D341Med (cell line): ENCODE measurements at places on chromosomes 2 and 18.

DNA sequence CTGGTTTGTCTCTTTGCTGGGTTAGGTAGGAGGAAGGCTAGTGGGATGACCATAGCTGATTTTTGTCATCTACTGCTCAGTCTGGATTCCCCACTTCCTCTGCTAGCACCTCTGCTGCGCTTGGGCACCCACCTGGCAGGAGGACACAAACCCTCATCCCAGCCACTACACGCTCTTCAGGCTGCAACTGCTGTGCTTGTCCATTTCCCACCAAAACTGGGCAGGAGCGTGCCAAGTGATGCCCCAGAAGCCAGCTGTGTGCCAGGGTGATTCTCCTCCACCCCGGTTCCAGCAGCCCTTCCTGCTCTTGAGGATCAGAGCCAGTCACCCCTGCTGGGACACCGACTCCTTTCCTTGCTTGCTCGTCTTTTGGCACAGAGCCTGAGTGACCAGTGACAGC, 15.7 kb upstream of the PER2 start:
- DNase-seq = no peak

DNA sequence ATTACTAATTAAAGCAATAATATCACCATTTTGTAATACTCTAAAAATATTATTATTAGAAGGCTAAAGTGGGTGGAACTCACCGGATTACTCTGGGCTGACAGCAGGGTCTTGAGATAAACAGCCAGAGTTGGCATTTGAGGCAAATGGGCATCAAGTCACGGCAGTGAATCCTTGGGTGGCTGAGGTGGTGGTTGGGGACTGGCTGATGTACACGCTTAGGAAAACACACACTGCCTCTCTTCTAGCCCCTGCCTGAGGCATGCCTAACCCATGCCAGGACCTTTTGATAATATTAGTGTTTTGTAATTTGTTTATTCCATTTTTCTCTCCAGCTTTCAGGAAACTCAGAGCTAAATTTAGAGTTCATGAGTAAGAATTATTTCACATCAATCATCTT, 76.8 kb downstream of the ACKR3 start:
- DNase-seq = no peak

GRCh38 chr2:210086292-210086691, 83.9 kb downstream of the RPE start:
- no peak for DNase-seq

DNA sequence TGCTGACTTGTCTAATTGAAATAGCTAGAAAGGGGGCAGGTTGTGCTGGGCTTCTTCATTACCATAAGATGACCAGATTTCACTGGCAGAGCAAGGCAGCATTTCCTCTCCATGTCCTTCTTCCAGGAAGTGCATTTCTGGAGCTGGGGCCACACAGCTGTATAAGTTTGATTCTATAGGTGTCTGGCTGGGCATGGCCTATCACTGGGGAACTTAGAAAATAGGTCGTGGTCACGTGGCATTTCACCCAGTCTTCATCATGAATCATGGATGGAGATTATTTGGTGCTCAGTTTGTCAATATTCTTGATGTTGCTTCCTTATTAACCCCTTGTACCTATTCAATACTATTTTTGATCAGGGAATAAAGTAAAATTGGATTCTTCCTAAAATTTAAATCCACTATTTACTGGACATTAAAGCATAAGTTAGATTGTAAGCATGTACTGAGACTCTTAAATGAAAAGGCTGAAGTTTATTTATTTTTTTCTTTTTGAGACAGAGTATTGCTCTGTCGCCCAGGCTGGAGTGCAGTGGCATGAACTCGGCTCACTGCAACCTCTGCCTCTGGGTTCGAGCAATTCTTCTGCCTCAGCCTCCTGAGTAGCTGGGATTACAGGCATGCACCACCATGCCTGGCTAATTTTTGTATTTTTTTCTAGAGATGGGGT, 49.5 kb upstream of the TMEM87B start:
- no peak for DNase-seq

DNA sequence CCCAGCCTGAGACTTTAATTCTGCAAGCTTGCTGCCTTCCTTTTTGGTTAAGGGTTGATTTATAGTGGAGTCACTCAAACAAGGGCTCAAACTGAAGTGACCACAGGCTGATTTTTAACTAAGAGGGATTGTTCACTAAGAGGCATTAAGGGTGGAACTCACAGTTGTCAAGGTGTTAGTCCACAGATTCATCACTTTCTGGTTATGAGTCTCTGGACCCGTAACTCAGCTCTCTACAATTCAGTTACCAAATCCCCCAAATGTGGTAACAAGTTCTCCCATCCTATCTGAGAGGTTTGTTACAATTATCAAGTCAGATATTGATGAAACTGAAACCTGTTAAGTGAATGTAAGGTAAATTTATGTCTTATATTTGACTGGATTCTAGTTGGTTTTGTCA, 185.9 kb upstream of the KLHL14 start:
- no peak for DNase-seq

- no peak for DNase-seq
Measured at GRCh38 chr2:143792602-143793001, 663.4 kb downstream of the ARHGAP15 start.

DNA sequence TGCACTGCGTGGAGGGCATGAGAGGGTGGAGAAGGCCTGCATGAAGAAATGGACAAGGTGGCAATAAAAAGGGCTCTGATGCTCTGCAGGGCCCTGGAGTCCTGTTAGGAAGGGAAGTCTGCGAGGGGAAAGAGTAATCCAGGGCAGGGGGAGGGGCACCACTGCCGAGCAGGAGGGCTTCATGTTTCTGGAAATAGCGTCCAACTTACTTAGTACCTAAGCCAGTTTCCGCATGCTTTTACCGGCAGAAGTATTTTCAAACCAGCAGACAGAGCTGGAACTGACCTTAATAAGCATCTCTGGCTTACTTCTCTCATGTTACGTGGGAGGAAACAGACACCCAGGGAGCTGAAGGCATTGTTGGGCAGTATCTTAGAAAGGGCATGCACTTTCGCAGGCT, 156.7 kb downstream of the GALNT14 start:
- no peak for DNase-seq

DNA sequence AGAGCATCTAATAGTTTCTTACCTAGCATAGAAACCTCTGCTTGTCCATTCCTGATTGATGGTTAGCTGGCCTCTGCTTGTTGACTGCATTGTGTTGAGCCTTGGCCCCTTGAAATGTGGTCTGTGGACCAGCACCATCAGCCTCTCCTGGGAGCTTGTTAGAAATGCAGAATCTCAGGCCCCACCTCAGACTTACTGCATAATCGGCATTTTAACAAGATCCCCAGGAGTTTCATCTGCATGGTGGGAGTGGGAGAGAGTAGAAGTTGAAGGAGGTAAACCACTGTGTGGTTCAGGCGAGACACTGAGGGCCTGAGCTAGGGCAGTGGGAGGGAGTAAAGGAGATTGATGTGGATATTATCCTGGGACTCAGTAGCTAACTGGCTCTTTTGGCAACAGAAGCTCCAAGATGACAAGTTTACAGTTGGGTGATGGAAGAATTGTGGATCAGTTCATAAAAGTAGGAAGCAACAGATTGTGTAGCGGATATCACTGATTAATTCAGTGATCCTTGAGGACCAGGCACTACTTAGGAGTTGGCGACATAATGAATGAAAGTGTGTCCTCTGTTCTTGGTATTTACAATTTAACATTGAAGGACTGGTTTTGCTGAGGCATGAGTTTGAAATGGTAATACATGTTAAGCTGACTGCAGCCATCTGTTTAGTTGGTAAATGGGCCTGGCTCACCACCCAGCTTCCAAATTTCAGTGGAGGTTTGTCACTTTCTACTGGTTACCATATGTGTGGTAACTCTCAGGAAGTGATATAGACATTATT, 20.9 kb downstream of the PHLPP1 start:
- DNase-seq = no peak

GRCh38 chr2:31075941-31076590, 62.2 kb downstream of the GALNT14 start:
- no peak for DNase-seq

DNA sequence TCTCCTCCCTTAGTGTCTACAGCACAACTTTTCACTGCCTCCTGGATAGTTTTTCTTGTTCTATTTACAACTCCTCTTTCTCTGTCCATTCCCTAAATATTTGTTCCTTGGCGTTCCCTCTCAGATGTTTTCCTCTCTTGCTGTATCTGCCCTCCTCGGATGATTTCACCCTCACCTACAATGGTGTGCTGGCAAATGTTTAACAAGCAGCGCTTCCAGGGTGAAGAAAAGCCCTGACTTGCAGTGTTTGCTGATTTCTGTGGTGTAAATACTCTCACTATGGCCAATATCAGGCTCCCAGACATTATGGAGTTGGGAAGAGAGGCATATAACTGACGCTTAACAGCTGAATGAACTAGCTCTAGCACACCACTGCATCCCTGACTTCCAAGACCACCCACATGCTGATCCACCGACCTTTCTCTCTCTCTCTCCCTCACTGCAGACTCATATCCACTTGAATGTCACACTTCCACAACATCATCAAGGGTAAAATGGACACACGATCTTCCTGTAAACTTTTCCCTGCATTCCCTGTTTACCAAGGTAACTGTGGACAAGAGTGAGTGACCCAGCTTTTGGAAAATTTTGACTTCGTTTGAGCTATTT, 31.5 kb upstream of the SPTBN1 start:
- no peak for DNase-seq

GRCh38 chr2:7045601-7046590, 128.7 kb downstream of the RNF144A start:
- DNase-seq = no peak

- DNase-seq = no peak
Measured at GRCh38 chr18:76412010-76412817, 82.8 kb downstream of the ZNF516 start.

DNA sequence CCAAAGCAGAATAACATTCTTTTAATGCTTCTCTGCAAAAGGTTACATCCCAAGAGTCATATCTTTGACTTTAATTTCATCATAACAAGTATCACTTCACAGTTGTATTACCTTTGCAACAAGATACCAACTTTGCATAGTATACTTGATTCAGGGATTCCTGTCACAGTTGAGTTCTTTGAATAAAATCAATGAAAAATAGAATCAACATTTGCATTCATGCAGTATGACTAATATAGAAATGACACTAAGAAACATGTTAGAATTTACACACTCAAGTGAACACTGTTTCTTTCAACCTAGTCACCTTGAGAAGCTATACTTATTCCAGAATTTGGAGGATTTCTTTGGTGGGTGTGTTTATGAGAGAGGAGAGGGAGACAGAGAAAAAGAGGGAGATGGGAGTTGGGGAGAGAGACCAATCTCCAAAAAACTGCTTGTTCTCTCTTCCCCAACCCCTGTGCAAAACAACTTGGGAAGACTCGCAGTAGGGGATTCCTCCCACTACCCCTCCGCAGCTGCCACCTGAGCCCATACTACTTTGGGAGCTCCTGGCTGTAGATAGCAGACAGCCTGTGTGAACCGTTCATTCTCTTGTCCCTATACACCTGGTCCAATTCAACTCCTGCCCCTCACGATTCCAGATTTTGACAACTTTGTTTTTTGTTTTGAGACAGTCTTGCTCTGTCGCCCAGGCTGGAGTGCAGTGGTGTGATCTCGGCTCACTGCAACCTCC, 57.7 kb downstream of the PELI1 start:
- DNase-seq = no peak

GRCh38 chr2:226429476-226429875, 370.1 kb downstream of the IRS1 start:
- no peak for DNase-seq

GRCh38 chr18:25533218-25533617, 181.3 kb upstream of the ZNF521 start:
- DNase-seq = no peak

- DNase-seq = no peak
Measured at GRCh38 chr2:166957686-166958085, 69.4 kb downstream of the XIRP2 start.

GRCh38 chr18:55641486-55641885, 53.5 kb upstream of the TCF4 start:
- DNase-seq = no peak

- no peak for DNase-seq
Measured at GRCh38 chr2:9764153-9764778, 79.0 kb upstream of the TAF1B start.

DNA sequence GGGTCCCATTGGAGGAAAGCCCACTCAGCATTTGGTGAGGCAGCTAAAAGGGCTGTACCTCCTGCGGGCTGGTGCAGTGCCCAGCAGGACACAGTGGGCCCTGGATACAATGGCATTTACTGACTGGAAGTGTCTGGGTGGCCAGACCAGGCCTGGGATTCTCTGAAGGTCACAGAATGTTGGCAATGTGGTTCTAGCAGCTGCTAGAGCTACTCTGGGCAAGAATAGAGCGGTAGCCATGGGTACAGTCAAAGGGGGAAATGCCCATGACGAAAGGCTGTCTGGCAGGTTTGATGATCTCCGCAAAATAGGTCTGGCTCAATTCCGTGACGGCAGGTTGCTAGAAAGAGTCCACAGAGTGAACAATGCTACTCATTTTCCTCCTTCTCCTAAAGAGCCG, 241.8 kb downstream of the AFF3 start:
- DNase-seq = no peak

GRCh38 chr18:48674758-48675351, 136.0 kb downstream of the CTIF start:
- no peak for DNase-seq

DNA sequence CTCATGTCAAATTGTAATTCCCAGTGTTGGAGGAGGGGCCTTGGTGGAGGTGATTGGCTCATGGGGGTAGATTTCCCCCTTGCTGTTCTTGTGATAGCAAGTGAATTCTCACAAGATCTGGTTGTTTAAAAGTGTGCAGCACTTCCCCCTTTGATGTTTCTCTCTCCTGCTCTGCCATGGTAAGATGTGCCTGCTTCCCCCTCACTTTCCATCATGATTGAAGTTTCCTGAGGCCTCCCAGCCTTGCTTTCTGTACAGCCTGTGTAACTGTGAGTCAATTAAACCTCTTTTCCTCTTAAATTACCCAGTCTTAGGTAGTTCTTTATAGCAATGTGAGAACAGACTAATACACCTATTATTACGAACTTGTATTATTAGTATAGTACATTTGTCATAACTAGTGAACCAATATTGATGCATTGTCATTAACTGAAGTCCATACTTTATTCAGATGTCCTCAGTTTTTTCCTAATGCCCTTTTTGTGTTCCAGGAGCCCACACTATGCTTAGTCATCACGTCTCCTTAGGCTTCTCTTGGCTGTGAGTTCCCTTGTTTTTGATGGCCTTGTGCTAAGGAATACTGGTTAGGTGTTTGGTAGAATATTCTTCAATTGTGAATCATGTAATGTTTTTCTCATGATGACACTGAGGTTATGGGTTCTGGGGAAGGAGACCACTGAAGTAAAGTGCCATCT, 4.5 kb upstream of the MAP3K2 start:
- DNase-seq = no peak

DNA sequence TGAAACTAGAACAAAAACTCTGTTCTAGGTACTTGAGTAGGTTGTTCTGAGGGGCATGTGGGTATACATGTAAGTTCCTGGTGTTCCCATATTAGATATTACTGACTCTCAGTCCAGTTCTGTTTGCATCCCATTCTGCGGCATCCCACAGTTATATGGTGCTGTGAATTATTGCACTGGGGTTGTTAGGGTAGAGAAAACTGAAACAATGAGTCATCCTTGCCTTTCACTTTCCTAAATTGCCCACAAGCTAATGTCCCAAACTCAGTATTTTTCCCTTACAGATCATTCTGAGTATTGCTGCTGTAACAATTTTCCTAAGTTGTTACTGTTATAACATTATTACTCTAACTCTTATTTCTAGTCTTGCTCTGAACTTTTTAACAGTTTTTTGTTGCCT, 3.0 kb downstream of the WDR75 start:
- no peak for DNase-seq

GRCh38 chr2:121257480-121257840, 27.5 kb downstream of the TFCP2L1 start:
- no peak for DNase-seq
